Gastrocnemius medialis (tissue), 4 donors: ENCODE measurements at places on chromosomes 1 and 21. TPM values are rescaled to one million over a fixed set of nuclear protein-coding genes. Genes with fewer than 3 reads are reported as not detected.

Gene LENEP
- total RNA-seq: not detected

Gene TGFB2
- 0.92 TPM for total RNA-seq

- DNase-seq: peak; percentile 58
Observed at GRCh38 chr1:112808861-112809684, 93.9 kb upstream of the PPM1J start.

GRCh38 chr1:5865774-5866173 lies 126.5 kb downstream of the NPHP4 start:
- no peak for DNase-seq

DNA sequence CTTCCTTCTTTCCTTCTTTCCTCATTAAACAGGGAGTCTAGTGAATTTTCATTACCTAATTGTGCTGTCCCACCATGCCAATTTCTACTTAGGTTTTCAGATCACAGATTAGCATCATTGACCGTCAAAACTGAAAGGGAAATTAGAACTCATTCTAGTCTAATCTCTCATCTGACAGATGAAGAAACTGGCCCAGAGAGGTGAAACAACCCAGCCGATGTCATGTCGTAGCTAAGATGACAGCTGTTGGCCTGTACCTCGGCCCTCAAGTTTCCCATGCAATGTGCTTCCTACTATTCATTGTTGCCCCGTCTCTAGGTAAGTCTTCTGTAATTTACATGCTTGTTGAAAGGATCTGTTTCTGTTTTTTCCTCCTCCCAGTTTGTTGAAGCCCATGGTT lies 128.2 kb upstream of the KIAA0040 start:
- no peak for DNase-seq

DNA sequence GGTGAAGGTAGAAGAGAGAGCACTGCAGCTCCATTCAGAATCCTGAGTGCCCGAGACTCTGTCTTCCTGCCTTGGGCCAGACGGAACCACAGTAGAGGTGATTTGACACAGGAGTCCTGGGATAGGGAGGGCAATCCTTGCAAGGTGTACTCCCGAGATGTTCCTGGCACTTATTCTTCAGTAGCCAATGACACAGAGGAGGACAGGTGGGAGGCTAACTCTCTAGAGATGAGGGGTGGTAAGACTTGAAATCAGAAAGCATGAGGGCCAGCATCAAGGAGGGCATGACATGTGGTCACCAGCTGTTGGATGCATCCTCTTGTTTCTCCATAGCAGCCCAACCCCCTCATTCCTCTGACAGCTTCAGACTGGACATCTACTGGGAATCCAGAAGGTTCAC lies 56.3 kb downstream of the CSMD2 start:
- no peak for DNase-seq

DNA sequence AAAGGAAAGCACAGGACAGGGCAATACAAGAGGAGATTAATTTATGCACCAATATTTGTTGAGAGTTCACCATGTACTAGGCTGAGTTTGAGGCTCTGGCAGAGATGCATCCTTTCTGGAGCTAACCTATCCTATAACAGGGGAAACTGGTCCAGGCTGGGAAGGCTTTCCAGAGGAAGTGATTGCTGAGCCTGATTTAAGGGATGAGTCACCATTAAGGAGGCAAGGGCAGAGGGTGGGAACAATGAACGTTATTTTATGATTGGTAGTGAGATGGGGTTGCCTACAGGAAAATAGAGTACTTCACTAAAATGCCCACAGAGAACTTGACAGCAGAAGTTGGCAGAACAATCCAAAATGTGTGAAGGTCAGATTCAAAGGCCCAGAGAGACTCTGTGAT lies 141.4 kb downstream of the PLPP3 start:
- DNase-seq: peak; percentile 28

GRCh38 chr1:151371370-151372057 lies 991 bp downstream of the SELENBP1 start:
- peak; percentile 69 for DNase-seq

- DNase-seq: peak; percentile 10
Observed at GRCh38 chr21:46095814-46096595, 1.9 kb upstream of the COL6A2 start.

DNA sequence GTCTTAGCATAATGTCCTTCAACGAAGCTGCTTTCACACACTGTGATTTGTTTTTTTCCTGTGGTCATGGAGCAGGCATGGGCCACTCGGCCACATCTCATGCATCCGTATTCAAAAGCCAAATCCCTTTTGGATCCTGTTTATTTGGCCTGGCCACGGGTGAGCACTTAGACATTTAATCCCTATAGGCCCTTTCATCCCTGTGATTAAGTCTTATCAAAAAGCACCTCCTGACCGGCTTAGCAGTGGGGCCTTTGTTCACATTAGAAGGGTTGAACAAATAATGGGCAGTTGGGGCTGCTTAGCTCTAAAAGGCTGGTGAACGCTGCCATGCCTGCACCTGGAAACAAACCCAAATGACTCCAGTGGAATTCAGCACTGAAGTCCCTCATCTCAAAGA lies 2.0 kb downstream of the KCNE2 start:
- DNase-seq: no peak
